ENCODE measurements at places on chromosomes 7 and 10.

GRCh38 chr7:122310119-122311021 lies 5.8 kb upstream of the FEZF1 start:
- DNase-seq, result no peak

- no peak for DNase-seq
Observed at GRCh38 chr10:91013985-91014384, 93.1 kb upstream of the ANKRD1 start.

DNA sequence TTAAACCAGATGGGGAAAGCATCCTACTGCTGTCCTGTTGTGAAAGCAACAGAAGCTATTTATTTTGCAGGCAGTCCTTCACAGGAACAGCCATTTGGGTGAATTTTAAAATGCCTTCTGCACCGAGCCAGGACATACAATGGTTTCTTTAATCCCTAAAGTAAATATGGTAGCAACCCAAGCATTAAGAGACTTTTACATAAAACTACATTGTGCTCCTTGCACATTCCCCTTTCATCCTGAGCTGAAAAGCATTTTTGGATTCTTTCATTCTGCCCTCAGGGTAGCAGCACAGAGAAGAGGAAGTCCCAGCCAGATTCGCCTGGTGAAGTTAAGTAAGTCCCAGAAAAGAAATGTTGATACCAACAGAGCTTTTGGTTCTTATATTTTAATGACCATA lies 84.0 kb upstream of the FAM3C start:
- DNase-seq, result no peak

DNA sequence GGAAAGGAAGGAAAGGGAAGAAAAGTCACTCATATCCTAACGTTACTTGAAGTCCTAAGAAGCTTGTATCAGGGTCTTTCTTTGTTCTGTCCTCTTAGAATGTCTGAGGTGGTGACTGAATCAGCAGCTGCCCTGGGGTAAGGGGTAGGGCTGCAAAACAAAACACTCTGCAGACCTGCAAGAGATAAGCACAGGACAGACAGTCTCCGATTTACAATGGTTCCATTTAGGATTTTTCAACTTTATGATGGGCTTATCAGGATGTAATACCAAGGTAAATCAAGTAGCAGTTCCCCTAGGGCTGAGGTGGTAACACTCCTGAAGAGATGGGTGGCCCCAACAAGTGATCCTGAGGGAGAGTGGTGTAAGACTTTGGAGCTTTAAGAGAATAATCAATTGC lies 16.5 kb downstream of the KDM7A start:
- DNase-seq, result no peak

DNA sequence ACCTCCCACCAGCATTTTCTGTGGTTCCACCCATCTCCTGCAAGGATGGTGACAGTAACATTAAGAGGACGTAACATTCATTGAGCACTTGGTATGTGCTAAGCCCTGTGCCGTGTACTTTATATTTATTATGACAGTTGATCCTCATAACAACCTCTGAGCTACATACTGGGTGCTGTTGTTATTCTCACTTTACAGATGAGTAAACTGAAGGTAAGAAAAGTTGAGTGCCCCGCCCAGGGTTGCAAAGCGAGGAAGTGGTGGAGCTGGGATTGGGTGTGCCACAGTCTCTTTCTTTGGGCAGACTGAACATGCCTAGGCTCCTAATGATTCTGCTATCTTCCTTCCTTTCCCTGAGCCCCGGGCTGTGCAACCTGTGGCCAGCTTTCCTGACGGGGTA lies 107.4 kb downstream of the SH3PXD2A start:
- DNase-seq, result peak; percentile 63

DNA sequence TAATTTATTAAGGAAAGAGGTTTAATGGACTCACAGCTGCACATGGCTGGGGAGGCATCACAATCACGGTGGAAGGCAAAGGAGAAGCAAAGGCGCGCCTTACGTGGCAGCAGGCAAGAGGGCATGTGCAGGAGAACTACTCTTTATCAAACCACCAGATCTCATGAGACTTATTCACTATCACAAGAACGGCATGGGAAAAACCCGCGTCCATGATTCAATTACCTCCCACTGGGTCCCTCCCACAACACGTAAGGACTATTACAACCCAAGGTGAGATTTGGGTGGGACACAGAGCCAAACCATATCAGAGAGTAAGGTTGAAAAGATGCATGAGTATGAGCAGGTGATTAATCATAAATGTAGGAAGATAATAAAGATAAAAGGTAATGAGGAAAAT lies 3.2 kb upstream of the JCAD start:
- DNase-seq, result no peak

GRCh38 chr7:15747301-15747700 lies 60.8 kb upstream of the MEOX2 start:
- DNase-seq, result no peak

DNA sequence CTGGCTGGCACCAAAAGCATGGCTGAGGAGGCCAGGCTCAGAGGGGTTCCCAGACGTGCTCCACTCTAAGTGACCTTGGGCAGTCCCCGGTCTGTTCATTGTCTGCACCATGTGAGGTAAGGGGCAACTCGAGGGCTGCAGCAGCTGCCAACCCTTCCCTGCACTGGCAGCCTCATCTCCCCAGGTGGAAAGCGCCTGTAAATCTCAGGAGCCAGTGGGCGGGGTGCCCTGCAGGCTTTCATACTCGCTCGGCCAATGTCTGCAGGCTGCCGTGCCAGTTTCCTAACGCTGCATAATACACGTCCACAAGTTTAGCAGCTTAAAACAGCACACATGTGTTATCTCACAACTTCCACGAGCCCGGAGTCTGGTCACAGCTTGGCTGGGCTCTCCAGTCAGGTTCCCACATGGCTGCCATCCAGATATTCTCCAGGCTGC lies 12.6 kb upstream of the GDF10 start:
- no peak for DNase-seq

DNA sequence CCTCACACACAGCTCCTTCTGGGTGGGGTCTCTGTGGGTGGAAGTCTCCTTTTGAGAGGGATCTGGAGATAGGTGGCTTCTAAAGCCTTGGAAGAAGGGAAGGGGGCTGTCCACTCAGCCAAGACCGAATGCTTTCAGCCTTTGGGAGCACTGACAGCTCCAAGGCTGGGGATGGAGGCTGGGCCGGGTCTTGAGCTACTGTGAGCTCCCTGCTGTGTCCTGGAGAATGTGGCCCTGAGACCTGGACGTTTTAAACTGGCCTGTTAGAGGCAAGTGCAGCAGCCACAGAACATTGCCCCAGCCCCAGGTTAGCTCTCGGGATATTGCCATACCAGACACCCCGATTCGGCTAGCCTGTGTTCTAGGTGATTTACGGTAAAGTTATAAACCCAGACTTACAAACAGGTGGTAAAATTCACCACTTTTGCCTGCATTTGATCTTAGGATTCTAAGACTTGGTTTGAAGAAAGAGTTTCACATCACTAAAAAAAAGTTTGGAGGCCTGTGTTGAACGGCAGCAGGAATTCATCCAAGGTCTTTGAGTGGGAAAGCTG lies 548.5 kb upstream of the FOXK1 start:
- DNase-seq, result no peak

- no peak for DNase-seq
Observed at GRCh38 chr7:127702938-127703337, 50.9 kb downstream of the SND1 start.

- no peak for DNase-seq
Observed at GRCh38 chr10:103660364-103661197, 167.1 kb downstream of the NEURL1 start.

GRCh38 chr7:16697507-16698199 lies 51.7 kb downstream of the BZW2 start:
- no peak for DNase-seq

GRCh38 chr10:36608251-36608650 lies 517.1 kb upstream of the ANKRD30A start:
- DNase-seq, result no peak

GRCh38 chr10:59625721-59626522 lies 83.7 kb downstream of the SLC16A9 start:
- peak; percentile 69 for DNase-seq

DNA sequence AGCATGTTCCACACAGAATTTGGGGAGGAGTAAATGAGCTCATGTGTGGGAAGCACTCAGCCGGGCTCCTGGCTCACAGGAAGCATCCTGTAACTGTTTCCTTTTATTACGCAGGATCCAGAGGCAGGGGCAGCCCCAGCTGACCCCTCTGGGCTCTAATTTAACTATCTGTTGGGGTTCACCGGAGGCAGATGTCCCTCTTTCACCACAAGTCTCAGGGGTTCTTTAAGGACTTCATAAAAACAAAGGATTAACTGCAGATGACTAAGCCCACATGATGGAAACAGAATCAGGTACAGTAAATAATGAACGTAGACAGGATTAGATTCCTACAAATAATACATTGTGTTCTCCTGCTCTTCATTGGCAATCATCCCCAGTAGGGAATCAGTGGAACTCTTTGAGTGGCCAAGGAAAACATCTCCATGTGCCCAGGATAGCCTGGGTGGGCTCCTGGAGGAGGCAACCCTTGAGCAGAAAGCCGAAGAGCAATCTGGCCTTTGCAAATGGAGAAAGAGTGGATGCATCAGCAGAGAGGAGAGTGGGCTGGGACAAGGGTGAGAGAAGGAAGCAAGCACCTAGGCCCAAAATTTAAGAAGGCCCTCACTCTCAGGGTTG lies 24.6 kb downstream of the TBXAS1 start:
- no peak for DNase-seq

GRCh38 chr7:134512271-134512670 lies 15.1 kb upstream of the AKR1B10 start:
- DNase-seq, result no peak

DNA sequence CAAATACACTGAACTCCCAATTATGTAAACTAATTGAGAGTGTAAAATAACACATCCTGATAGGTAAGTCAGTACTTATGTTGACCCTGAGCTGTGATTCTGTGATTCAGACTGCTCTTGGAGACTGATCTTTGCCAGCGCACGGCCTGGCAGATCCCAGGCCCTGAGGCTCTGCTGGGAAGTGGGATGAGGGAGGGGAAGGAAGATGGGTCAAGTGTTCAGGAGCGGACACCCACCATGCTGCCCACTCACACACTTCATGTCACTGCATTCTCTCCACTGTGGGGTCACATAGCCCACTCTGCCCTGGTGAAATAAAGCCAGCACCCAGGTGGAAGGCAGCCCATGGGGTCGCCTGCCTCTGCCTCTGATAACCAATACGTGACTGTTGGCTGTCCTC lies 226.2 kb downstream of the TNS3 start:
- DNase-seq, result no peak

DNA sequence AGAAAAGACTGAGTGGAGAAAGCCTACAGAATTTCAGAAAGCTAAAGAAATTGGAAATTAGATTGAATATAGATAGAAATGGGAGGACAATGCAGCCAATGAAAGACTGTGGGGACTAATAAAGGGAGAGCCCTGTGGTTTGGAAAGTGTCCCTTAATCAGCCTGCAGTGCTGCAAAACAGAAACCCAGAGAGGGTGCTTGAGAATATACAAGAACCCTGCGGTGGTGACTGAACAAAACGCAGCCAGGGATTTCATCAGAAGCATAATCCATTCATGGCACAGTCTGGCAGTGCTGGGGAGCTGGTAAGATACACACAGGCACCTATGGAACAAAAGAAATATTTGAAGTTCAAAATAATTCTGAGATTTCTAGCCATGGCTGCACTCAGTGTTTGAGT lies 19.1 kb downstream of the CEP41 start:
- no peak for DNase-seq

GRCh38 chr10:75718991-75719390 lies 287.6 kb downstream of the LRMDA start:
- DNase-seq, result no peak

DNA sequence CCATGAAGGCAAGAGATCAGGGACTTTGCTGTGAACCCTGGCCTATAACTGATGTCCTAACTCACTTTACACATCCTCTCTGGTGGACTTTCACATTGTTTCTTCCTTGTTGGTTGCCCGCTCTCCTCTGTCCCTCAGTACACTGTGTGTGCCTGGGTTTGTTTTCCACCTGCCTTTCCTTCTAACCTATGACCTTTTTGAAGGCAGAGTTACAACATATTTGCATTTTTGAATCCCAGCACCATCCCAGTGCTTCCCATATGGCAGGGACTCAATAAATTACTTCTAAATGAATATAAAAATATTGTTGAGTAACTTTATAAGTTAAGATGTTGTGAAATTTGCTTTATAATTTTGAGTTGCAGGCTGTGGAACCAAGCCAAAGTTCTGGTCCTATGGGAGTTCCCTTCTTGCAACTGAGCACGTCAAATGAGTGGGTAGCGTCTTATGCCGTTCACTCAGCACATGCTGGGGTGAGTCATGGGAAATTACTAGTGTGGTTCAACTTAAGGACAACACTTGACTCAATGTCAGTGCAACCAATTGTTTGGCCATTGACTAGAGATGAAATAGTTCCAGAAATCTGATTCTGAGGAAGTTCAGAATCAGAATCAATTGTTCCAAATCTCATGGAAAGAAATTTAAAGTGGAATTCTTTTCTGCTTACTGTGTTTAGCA lies 250.9 kb downstream of the TWIST1 start:
- DNase-seq, result no peak

GRCh38 chr7:108045154-108045553 lies 42.2 kb upstream of the LAMB1 start:
- DNase-seq, result no peak

DNA sequence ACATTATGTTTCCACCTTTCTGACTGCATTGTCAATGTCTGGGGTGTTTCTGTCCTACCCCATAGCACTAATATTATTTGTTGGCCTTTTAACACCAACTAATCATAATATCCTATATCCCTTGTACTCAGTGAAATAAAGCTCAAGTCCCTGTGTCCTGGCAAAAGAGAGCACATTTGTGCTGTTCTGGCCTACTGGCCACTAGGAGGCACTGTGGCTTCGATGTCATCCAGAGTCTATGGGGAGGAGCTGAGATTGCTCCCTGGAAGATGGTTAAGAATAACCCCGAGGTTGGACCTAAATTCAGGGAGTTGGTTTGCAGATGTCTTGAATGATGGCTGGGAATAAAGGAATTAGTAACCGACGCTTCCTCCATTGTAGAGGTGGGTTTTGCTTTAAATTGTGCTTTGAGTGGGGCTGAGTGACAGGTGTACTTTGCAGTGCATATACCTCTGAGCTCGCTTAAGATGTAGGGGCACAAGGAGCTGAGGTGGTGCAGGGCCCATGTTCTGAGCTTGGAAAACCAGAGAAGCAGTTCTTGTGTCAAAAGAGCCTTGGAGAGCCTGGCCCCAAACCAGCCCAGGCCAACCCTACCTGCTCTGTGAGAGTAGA lies 191.2 kb upstream of the PRSS1 start:
- DNase-seq, result peak; percentile 55

GRCh38 chr7:2522780-2523433 lies 3.3 kb downstream of the LFNG start:
- no peak for DNase-seq

DNA sequence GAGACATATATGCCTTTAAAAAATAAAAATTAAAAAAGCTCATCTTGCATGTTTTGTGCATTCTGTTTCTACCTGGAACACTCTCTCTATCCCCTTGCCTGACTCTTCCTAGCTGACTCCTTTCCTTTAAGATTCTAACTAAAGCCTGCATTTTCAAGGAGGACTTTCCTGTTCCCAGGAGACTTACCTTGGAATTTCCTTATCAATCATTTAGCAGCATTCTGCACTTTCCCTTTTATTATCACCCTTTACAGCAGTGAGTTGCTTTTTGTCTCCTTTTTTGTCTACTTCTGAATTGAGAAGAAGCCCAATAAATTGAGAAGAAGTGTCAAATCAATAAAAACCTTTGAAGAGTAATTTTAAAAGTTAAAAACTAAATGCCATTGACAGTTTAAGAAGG lies 142.2 kb upstream of the TMEM196 start:
- DNase-seq, result no peak
